ENCODE measurements at places on chromosomes 11 and 22.
A peak's percentile ranks its signal among the peaks of the same experiment; 100 is the strongest.

- no peak for DNase-seq
These were observed 18.2 kb downstream of the THAP12 start for GRCh38 chr11:76362716-76363115.

DNA sequence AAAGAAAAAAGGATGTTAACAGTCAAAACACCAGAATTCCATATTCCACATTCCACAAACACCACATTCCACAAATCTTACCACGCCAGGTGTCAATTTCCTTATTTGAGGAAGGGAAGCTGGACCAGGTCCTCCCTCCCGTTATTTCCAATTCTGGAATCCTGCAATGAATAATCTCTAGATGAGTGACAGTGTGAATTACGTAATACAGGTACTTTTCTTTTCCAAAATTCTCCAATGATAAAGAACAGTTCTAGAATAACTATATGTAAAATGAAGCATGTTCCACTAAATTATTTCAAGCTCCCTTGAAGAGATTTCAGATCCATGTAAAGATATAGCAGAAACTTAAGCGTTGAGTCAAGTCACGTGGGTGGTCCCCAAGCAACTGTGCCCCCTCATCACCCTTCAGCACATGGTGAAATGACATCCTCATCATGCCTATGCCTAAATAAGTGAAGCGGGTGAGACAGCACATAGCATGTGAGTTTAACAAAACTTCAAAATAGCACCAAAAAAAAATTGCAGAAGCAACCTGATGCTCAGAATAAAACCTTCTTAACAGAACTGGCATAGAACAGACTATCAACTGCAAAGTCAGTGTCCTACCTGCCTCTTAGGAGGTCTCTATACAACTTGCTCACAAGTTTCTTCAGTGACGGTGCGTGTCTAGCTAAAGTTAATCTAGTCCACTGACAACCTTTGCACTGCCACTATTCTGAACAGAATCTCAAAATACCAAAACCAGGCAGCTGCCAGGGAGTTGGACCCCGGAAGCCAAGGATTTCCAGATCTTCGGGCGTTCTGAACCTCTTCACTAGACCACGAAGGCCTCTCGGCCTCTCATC is 876 bp downstream of the NFRKB start:
- DNase-seq = peak; percentile 59

- no peak for DNase-seq
These were observed 10.5 kb upstream of the FUT4 start for GRCh38 chr11:94533206-94533605.

GRCh38 chr11:78562398-78562797 is 12.3 kb downstream of the NARS2 start:
- peak; percentile 77 for DNase-seq

DNA sequence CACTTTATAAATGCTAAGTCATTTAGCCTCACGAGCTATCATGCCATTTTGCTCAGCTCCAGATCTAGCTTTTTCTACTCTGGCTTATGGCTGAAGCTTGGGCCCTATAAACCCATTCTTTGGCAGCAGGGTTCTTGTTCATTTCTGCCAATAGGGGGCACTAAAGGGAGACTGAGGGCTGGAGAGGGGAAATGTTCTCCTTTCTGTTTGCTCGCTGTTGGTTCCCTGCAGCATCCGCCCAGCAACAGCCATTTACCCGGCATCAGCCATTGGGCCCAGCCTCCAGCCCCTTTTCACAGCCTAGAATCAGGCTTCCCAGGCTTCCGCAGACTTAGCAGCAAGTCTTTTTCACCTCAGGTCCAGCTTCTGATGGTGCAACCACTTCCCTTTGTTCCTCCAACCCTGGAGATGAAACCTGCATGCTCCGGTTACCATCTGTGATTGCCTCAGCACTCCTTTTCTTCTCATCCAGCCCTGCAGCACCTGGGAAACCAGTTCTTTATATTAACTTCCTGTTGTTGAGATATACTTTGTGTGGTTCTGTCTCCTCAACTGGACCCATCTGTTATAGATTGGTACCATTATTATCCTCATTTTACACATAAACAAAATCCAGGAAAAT is 4.2 kb upstream of the ME3 start:
- DNase-seq = peak; percentile 39
